ENCODE measurements at places on chromosomes 2 and 18.

DNA sequence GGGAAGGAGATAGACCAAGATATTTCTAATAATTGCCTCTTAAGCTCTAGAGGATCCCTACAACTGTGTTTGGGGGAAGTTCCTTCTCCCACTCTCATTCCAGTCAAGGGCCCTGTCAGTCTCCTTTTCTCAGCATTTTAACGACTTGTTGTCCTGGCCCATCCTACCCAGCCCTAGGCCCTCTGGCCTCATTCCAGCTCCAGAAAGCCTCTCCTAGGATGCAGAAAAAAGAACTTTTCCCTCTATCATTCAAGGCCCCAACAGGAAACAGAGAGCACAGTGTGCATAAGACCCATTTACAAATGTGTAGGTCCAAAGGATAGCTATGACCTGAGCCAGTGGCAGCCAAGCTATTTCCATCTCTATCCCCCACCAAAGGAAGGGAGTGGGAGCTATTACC is 14.0 kb downstream of the PKDCC start:
- no peak for DNase-seq

DNA sequence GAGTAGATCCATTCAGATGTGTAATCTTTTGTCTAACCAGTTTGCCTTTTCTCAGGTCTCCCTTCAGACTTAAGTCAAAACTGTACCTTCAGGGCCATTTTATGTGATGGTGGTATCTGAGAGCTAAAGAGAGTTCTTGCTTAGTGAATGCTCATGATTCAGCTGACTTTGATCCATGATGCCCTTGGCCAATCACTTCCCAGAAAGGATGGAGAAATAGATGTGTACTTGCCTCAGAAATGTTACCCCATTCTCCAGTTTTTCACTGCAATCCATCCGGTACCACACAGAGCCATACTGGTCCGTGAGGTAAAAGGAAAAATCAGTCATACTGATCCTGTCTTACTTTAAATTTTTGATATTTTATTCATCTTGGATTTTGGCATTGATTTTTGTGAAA is 234.8 kb upstream of the PIK3C3 start:
- no peak for DNase-seq

DNA sequence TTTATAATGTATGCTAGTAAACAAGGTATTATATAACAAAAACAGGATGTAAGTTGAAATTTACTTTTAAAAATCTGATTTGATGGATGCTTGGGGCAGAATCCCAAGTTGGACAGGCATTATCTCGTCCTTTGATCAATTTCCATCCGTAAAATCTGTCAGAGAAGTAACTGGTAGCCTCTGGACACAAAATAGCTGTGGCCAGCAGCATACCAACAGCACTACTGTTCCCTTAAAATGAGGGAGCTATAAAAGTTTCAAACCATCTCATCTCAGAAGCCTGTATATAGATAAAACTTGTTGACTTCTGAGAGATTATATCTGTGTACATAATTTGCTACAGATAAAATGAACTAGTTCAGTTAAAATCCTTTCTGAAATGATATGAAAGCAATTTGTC is 14.7 kb upstream of the METAP1D start:
- no peak for DNase-seq

DNA sequence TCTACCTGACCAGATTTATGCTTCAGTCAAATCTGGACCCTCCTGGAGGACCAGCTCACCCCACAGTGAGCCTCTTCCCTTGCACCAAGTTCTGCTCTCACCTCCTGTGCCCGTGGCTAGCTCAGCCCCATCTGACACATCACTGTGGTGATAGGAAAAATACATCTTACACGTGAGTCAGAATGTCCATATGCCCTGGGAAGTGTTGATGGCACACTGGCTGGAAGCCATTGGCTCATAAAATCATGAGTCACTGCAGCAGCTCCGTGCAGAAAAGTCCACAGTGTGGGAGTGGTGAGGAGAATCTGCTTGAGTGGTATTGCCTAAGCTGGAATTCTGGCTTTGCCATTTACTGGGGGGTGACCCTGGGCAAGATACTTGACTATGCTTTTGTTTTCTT is 42.6 kb upstream of the RAPGEF4 start:
- peak; percentile 95 for DNase-seq

GRCh38 chr2:180411661-180412060 is 404.6 kb upstream of the CWC22 start:
- no peak for DNase-seq

DNA sequence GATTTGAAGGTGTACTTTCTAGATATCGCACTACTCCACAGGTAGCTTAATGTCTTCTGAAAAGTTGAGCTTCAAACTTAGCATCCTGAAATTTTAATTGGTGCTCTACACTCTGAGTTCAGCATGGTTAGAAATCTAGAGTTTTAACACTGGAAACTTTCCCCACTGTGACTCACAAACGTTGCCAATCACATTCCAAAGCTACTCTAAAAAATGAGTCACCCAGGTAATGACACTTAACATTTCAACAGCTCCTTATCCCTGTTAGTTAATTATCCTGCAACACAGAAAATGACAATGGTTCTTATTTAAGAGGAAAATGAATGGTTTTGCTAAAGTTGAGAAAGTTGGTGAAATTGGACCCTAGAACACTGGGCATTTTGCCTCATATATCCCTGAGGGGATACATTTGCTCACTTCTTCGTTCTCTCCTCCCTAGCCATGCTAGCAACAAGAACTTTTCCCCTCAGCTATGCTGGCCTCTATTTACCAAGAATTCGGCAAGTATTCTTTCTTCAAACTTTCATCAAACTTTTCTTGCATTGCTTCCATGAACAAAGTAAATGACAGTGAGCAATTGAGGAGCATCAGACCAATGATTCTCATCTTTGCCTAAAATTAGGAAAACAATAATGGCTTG is 1024.1 kb upstream of the KLHL29 start:
- DNase-seq = no peak

- no peak for DNase-seq
Measured at GRCh38 chr2:126970583-126970982, 71.9 kb downstream of the TEX51 start.

- DNase-seq = no peak
Measured at GRCh38 chr2:84870306-84870705, 10.6 kb downstream of the TRABD2A start.

- DNase-seq = no peak
Measured at GRCh38 chr2:175055993-175056392, 50.8 kb upstream of the CHN1 start.

- DNase-seq = no peak
Measured at GRCh38 chr2:109632158-109632789, 18.1 kb downstream of the SOWAHC start.

DNA sequence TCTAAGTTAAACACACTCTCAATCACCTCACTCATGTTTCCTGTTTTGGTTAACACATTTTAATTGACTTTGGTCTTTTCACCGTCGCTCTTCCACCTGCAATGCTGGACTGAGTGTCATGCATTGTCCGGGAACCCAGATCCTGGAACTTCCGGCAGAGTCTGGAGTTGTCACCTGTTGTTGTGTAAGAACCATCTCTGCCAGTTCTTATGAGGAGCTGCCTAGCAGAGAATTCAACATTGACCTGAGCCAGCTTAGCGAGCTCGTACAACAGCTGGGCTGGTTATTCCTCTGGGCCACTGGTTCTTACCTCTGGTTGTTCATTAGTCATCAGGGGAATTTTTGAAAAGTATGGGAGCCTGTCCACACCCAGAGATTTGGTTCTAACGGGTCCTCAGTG is 75.7 kb downstream of the BCL2L11 start:
- DNase-seq = no peak

DNA sequence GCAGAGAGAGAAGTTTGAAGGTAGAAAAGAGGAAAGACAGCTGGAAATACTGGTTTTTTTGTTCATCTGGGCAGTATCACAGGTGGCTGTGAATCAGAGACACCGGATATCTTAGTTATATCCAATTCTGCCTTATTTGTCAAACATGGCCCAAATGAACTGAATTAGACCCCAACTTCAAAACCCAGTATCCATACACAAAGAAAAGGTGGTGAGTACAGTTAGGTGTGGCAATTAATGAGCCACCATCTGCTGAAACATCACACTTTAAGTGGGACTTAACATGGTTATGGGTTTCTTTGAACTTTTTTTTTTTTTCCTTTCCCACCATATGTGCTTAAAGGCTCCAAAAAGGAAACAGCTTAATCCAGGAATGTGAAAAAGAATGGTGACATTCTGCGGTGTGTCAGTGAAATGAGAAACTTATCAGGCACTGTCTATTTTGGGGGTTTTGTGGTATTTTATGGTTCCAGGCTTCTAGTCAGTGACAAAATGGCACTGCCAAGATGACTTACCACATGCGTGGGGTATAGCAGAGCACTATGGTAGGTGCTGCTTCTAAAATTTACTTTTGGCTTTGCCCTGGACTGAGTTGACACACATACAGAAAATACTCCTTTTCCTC is 5.0 kb upstream of the TMEM178A start:
- DNase-seq = no peak

DNA sequence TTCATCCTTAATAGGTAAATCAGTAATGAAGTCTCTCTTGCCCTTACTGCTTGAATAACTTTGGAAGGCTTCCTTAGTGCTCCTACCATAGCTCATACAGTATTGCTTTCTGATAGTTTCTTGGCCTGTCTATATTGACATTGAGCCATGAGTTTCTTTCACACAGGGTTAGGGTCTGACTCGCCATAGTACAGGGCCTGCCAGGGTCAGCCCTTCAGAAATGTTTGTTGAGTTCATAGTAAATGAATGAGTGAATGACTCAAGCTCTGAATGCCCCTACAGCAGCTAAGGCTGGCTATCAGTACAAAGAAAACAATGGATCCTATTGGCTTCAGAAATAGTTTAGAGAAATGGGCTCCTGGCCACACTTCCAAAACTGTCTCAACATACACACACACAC is 65.0 kb upstream of the LRATD1 start:
- no peak for DNase-seq

DNA sequence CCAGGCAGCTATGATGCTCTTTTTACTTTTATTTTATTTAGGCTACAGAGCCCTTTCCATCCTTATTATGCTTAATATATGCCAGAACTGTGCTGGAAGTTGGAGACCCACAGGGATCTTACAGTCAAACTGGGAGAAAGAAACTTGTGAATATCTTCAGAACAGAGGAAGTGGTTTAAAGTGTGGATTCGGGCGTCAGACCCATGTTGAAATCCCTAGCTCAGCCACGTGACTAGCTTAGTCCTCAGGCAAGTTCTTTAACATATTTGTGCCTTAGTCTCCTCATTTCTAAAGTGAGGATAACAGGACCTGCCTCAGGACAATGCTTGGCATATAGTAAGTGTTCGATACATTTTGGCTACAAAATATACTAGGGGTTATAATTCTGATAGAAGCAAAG is 59.1 kb downstream of the MAP3K20 start:
- no peak for DNase-seq

DNA sequence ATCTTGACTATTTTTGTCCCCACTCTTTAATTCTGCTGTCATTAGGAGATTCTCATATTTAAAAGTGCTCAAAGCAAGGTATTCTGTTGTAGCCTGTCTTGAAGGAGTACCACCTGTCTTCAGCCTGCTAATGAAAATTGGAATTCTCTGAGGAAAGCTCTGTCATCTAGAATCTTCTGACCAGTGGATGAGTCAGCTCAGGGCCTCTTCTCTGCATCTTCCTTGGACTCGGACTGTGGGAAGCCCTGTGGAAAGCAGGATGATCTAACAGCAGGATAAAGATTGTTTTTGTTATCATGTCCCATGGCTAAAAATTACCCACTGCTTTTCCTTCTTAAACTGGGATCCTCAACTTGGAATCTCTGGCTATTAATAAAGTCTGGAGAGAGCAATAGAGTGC is 18.7 kb upstream of the TMEM200C start:
- no peak for DNase-seq

- DNase-seq = no peak
Measured at GRCh38 chr2:143604566-143604959, 475.3 kb downstream of the ARHGAP15 start.

DNA sequence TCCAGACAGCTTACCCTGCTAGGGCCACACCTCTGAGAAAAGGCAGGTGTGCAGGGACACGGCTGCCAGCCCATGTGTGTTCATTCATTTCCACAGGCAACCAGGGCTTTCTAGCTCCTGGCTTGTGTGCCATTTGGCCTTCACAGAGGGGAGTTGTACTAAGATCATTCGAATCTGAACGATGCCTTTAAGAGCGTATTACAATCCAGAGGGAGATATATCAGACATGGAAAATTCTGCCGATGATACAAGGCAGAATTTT is 64.2 kb upstream of the OTOF start:
- no peak for DNase-seq

GRCh38 chr2:53424902-53425301 is 342.7 kb upstream of the CHAC2 start:
- no peak for DNase-seq

- DNase-seq = no peak
Measured at GRCh38 chr2:191983186-191983585, 136.3 kb upstream of the CAVIN2 start.

DNA sequence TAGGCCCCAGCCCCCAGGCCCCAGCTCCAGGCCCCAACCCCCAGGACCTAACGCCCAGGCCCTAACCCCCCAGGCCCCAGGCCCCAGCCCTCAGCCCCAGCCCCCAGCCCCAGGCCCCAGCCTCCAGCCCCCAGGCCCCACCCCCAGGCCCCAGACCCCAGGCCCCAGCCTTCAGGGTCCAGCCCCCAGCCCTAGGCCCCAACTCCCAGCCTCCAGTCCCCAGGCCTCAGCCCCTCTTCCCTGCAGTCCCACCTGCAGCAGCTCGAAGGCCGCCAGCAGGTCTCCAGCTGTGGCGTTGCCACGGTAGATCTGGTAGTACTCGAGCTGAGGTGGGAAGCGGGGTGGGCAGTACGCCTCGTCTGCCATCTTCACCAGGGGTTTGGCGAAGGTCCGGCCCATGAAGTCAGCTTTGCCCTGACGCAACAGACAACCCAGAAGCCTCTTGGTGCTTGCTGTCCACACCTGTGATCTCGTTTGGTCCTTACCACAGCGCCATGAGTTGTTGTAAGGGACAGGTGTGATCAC is 3.6 kb downstream of the OTOF start:
- no peak for DNase-seq

DNA sequence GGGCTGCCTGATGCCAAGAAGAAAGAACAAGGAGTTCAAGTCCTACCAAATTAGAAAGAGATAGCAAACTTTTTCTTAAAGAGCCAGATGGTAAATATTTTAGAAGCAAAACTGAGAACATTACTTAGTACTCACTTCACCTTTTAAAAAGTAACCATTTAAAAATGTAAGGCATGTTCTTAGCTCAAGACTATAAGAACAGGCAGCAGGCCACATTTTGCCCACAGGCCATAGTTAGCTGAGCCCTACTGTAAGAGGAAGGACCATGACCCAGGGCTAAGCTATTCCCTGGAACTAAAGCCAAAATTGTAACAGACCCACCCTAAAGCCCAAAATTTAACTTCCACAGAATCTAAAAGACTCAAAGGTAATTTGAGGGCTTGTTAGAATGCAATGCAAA is 31.3 kb downstream of the USP40 start:
- DNase-seq = peak; percentile 1

- no peak for DNase-seq
Measured at GRCh38 chr2:10891390-10891789, 20.3 kb upstream of the KCNF1 start.
